ENCODE measurements at places on chromosomes 13 and 19. TPM values are rescaled to one million over a fixed set of nuclear protein-coding genes. Genes with fewer than 3 reads are reported as not detected.

DNA sequence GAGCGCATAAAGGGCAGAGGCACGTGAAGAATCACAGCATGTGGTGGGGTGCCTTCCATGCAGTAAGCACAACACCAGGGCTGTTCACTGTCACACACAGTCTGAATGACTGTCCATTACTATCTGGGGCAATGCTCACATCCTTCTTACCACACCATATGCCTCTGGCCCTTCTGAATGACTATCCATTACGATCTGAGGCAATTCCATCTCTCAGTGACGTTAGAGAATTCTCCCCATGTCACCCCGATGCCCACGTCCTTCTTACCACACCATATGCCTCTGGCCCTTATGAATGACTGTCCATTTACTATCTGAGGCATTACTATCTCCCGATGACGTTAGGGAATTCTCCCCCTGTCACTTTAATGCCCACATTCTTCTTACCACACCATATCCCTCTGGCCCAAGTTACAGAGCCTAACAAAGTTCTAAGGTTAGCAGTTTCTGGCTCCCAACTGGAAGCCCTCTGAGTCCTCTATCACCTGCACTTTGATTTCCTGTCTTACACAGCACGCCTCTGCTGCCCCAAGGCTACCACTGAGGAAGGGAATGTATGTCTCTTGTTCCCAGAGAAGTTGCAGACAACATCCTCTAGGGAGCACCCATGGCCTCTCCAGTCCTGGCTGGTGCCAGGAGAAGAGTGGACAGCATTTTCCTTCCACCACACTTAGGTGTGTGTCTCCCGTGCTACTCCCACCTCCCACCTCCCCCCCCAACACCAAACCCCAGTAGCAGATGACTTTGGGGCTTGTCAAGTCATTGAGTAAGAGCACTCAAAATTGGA is 154.8 kb downstream of the COG6 start:
- DNase-seq: no peak

- DNase-seq: no peak
Observed at GRCh38 chr13:70108356-70109105, at the start of gene KLHL1. Gene KLHL1, minus strand, starts transcription at chr13:70108452. Its CDS starts 753 bp downstream, at chr13:70107699.

DNA sequence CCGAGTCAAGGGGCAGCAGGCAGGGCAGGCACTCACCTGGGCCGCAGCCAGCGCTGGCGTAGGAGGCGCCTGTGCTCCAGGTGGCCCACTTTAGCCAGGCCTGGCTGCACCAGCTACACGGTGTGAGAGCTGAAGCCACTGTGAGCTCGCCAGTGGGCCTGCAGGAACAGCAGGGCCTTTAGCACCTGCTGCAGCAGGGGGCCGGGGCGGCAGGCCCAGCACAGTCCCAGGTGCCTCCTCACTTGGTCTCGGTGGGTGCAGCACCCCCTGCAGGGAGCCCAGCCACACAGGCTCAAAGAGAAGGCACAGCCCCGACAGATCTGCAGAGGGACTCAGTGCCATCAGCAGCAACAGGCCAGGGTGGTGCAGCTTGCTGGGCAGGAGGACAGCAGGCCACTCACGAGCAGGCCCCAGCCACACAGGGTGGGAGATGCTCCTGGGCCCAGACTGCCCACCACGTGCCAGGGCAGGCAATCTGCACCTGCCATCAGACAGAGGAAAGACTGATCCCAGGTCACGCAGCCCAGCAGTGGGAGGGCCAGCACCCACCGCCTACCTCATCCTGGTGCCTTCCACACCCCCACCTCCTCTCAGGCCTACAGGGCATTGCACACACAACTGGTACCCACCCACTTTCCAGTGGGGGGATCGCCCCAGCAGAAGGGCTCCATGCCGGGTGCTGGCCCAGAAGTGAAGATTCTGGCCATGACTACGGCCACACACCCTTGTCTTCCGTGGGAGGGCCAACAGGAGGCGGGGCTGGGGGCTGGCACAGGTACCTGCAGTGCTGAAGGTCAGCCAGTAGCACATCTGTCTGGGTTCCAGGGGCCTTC is 15.8 kb downstream of the ARHGAP33 start:
- no peak for DNase-seq

OR10H1 gene
- total RNA-seq: 0.12 TPM

PLEKHA4 gene
- total RNA-seq: 5.1 TPM

HSH2D gene
- total RNA-seq: not detected

CEACAM8 gene
- total RNA-seq: not detected

ICAM4 gene
- not detected for total RNA-seq

TUBB4A gene
- total RNA-seq: 765 TPM

All from dorsolateral prefrontal cortex (tissue), 122 donors.